ENCODE measurements at places on chromosomes 5 and 9.

DNA sequence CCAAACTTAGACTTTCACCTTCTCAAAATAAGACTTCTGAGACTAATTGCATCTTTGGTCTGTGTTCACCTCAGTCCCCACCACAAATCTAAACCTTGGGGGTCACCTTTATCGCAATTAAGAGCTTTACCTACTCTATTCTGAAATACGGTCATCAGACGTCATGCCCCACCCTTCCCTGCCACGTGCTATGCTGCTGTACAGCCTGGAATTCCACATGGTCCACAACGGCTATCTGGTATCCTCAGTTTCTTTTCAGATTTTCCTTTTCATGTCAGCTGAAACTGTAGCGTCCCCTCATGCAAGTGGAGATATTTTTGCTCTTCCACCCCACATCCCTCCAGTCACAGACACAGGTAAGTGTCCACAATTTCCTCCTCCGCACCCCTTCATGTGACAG lies 511.1 kb downstream of the DIRAS2 start:
- DNase-seq: no peak

- DNase-seq: no peak
These were observed 1.1 kb upstream of the DAP start for GRCh38 chr5:10761933-10762775.

GRCh38 chr5:136048966-136049365 lies 20.2 kb downstream of the TGFBI start:
- no peak for DNase-seq

DNA sequence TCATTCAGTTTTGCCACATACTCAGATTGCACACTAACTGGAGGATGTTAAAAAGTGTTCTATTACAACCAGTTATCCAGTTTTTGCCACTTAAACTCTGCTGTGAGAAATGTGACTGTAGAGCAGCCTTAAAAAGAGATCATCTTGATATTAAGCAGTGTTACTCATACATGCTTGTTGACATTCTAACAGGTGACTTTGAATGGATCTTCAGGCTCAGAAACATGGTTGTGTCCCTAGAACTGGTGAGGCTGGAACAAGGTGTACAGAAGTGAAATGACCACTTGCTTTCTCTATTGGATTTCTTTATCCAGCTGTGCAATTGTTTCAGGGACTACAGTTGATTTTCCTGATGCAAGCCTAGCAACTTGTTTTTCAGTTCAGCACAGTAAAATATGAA lies 166.1 kb upstream of the CCDC152 start:
- no peak for DNase-seq

DNA sequence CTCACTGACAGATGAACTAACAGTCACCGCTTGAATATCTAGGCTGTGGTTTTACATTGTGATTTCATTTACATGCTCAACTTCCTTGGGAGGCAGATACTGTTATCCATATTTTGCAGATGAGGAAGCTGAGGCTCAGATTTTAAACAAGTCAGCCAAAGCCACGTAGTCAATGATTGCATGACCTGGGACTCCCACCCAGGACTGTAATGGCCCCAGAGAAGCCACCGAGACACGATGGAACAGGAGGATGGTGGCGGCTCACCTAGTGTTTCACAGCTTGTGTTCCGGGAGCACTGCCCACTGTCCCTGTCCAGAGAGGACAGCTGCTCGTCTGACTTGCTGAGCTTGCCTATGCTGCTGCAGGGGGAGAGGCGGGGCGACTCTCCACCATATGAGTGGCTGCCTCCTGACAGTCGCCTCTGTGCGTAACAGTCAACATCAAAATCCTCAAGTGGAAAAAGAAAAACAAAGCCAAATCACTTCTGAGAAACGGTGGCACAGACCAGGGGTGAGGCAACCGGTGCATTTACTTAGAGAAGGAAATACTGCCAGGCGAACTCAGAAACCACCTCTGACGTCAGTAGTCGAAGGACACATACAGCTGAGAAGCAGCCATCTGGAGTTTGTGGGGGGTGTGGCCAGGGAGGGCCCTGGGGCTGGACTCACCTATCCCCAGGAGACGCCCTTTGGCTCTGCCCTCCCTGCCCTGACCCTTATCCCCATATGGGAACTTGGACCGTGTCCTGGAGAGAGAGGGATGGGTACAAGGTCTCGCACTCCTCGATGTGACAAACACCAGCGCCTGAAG lies 82.5 kb downstream of the PRRT1B start:
- DNase-seq: peak; percentile 32

DNA sequence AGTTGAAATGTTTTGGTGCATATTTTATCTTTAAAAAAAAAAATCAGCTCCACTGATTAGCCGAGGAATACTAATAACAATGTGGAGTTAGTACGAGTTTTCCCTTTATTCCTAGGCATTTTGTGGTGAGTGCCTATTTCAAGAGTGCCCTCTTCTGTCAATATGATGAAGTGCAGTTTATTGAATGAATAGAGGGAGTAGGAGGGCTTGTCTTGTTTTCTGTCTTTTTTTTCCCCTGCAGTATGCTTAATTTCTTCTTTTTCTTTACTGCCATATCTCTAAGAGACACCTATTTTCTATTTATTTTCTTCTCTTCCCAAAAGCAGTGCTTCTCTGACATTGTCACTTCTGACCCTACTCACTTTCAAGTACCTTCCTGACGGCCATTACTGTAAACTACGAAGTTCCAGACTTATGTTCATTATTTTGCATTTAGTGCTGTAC lies 169.6 kb upstream of the PITX1 start:
- DNase-seq: no peak

DNA sequence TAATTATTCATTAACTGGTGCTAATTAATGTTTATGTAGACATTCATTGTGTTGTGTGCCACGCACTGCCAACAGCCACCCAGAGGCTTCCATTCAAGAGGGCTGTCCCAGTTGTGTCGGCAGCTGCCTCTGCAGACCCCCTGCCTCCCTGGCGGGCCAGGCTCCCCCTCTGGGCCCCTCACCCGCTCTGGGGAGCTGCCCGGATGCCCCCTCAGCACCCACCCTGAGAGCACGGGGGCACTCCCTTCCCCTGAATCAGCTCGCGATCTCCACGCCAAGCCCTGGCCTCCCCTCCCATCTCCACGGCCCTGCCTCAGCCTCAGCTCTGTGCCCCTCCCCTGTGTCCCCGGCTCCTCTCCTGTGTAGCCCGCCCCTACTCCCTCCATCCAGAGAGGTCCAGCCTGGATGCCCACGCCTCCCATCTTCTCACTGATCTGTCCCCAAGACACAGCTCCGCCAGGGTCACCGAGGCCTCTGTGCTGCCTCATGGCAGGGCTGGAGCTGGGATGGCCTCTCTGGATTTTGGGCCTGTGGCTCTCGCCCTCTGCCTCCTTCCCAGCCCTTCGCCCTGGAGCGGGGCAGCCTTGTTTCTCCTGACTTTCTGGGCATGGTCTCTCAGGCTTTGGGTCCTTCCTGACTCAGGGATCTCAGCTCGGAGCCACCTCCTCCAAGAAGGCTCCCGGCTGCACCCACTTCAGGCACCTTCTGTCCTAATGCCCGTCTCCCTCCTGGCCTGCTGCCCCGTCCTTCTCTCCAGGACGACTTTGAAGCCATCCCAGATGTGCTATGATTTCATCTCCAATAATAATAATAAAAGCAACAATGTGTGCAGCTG lies 16.0 kb upstream of the SLC9A3 start:
- DNase-seq: no peak

DNA sequence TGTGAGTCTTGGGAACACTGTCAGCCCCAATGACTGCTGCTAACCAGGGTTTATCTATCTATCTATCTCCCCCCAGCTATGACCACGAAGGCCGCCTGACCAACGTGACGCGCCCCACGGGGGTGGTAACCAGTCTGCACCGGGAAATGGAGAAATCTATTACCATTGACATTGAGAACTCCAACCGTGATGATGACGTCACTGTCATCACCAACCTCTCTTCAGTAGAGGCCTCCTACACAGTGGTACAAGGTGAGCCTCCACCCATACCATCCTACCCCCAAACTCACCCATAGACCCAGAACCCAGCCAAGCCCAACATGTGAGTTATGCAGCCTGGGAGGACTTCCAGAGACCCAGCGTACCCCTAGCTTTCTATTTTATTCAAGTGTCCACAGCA lies 65.4 kb upstream of the WWC1 start:
- DNase-seq: no peak

DNA sequence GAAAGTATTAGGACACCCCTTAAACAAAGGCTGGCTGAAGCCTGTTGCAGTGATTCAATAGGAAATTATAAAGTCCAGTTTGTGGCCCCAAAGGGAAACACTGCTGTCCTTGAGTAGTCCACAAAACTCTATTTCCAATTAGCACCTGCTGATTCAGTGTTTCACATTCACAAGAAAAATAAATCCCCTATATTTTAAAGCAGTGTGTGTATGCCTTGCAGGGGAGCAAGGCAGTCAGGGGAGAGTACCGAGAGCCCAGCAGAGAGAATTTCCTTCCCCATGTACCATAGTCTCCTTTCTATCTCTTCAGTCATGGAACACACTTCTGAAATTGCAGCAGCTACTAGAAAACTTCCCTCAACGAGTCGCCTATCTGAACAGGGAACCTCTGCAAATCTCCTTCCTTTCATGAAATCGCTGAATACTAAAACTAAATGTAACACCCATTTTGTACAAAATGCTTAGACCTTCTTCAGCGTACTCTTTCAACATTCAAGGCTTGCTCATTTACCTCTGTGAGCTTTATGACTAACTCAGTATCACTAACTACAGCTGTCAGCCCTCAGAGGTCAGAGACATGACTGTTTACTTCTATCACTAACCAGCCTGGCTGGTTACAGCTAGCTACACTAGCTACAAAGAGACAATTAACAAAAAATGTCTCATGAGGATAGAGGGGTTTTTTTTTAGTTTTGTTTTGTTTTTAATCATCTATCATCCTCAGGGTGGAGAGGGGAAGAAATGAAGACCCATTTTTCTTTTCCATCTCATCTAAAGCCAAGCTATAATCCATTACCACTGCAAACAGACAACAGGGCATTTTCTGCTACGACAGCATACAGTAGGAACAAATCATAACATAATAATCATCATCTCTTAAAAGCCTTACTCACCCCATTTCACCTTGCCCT lies 188.7 kb downstream of the EBF1 start:
- no peak for DNase-seq

GRCh38 chr5:173922527-173922926 lies 34.4 kb downstream of the CPEB4 start:
- no peak for DNase-seq

DNA sequence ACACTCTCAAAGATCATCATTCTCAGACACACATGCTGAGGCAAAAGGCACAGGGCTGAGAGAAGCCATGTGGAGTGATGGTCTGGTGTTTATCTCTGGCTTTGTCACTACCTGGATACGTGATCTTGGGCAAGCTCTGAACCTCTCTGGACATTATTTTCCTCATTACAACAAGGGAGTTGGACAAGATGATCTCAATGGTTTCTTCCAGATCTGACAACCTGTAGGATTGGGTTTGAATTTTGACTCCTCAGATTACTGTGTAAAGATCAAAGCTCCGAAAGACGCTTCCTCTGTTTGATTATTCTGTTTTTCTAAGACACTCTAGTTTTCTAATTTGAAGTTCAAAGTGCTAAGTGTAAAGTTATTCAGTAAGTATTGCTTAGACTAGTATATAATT lies 20.0 kb downstream of the NUDT2 start:
- DNase-seq: no peak

- no peak for DNase-seq
These were observed at the start of gene PCDHGA3 for GRCh38 chr5:141343242-141343952. TSS of gene PCDHGA3 (plus strand) at chr5:141343829. CDS start at chr5:141344034, 205 bp downstream.

GRCh38 chr5:54136516-54137440 lies 173.6 kb downstream of the ARL15 start:
- DNase-seq: no peak

GRCh38 chr9:17614250-17614649 lies 35.4 kb downstream of the SH3GL2 start:
- DNase-seq: no peak

DNA sequence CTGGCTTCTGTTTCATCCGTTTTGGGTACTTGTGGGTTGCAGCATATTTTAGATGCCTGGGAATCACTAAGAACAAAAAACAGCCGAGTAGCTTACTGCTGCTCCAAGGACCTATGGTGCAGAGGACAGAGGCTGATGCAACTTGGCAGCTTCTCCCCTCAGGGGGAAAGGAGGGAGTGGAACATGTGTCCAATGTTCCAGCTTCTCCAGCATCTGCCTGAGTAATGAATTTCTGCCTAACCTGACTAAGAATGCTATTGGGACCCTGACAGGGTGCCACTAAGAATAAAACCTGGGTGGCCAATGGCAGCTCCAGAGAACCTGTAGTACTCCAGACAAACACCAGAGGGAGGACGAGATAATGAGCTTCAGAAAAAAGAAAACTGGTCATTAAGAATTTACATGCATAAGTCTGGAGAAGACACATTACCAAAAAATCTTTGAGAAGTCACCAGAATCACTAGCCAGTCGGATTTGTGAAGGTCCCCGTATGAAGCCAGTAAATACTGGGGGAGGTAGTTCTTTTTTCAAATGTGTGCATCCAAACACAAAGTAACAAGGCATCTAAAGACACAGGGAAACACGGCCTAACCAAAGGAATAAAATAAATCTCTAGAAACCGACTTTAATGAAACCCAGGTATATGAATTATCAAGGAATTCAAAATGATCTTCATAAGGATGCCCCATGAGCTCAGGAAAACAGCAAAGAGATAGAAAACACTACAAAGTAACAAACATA lies 293.5 kb downstream of the HINT1 start:
- DNase-seq: no peak

DNA sequence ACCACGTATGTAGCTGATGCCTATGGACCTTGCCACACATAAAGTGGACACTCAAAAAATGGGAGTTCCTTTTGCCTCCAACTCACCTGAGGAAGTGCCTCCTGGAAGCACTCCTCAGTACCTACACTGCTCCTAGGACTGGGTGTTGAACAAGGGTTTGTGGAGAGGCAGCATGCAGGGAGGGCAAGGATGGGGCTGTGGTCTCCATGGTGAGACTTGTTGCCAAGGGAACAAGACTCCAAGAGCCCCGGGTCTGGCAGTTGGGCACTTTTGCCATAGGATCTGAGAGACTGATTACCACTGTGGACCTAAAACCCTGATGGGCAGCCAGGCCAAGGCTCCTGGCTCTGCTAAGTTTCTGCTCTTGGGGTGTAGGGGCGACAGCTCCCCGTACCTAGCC lies 6.9 kb upstream of the NR5A1 start:
- DNase-seq: no peak

Measured in stimulated activated CD8-positive, alpha-beta memory T cell treated with anti-CD3 and anti-CD28 coated beads, Interleukin-7, amount 100 ng/mL, for 1 hour (primary cell).